ENCODE measurements at places on chromosomes 16 and 17.

DNA sequence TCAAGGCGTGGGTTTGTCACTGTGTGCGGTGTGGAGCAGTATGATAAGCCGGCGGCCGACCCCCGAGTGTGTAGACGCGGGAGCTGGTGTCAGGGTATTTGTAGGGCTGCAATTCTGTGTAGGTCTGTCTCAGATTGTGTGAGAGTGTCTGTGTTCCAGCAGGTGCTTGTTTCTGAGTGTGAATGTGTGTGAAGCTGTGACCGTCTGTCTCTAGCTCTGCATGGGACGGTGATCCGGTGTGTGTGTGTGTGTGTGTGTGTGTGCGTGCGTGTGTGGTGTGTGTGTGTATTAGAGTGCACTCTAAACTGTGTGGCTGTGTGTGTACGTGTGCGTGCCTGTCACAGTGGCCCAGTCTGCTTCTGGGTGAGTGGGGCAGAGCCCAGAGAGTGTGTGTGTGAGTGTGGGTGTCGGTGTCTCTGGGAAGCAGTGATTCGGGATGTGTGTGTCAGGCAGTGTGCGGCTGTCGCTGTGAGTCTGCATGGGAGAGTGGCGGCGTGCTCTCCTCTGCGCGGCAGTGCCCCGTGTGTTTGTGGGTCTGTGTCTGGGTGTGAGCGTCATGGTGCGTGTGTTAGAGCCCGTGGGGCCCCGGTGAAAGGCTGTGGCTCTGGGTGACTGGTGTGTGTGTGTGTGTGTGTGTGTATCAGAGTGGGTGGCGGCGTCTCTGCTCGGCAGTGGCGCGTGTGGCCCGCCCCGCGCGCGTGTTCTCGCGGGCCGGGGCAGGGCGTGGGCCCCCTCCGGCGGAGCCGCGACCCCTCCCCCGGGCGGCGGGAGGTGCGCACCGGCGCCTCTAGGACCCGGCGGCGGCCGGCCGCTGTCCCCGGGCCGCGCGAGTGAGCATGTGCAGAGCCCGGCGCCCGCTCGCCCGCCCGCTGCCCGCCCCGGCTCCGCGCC is at the start of gene WSCD1:
Gene WSCD1, plus strand, starts transcription at position 841 of the 891 bp plus-strand sequence. CDS start 10,280 bp downstream, outside the sequence.
- no peak for DNase-seq

- DNase-seq = no peak
Observed at GRCh38 chr17:28572259-28573039, 1.1 kb upstream of the PIGS start.

- no peak for DNase-seq
Observed at GRCh38 chr16:66255647-66256046, 110.8 kb upstream of the CDH5 start.

GRCh38 chr17:17661834-17662385 is 19.3 kb upstream of the RAI1 start:
- no peak for DNase-seq

DNA sequence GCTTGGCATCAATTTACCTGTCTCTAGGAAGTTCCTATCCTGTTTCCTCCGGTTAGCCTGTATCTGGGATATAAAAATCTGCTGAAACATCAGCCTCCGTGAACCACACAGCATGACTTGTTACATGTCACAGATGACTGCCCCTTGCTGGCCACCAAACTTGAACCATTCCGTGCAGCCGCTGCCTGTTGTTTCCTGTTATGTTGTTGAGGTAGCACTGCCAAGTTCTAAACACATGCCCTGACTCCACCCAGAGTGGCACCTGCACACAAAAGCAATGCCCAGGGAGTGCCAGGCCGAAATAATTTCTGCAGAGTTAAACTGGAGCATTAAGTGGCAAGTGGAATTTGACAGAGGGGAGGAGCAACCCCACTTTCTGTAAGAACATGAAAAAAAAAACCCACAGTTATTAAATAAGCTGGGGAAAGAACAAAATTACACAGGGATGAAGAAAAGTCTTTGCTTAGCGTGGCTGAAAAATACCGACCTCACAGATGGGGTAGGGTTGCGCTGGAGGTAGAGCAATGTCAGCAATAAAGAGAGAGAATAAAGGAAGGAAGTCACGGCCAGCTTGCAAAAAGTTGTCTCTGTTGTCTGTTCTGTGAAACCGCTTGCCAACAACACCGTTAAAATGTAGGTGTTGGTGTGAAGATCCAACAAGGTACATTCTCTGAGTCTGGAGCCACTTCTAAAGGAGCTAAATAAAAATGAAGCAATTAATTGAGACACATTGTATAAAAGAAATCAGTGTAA is 174.6 kb upstream of the CDH13 start:
- no peak for DNase-seq

GRCh38 chr17:1315891-1316403 is 36.5 kb downstream of the TRARG1 start:
- no peak for DNase-seq

GRCh38 chr17:36705283-36705795 is 104.0 kb downstream of the MRM1 start:
- DNase-seq = no peak

GRCh38 chr17:79700592-79700991 is 30.2 kb upstream of the ENPP7 start:
- DNase-seq = no peak

GRCh38 chr16:66590322-66590721 is 11.1 kb downstream of the CMTM2 start:
- no peak for DNase-seq

GRCh38 chr16:138049-138417 is 440 bp downstream of the NPRL3 start:
- DNase-seq = no peak

GRCh38 chr17:28737770-28738679 is 5.8 kb upstream of the TRAF4 start:
- DNase-seq = no peak

- no peak for DNase-seq
Observed at GRCh38 chr17:33954597-33954996, 300.5 kb upstream of the CCL2 start.

DNA sequence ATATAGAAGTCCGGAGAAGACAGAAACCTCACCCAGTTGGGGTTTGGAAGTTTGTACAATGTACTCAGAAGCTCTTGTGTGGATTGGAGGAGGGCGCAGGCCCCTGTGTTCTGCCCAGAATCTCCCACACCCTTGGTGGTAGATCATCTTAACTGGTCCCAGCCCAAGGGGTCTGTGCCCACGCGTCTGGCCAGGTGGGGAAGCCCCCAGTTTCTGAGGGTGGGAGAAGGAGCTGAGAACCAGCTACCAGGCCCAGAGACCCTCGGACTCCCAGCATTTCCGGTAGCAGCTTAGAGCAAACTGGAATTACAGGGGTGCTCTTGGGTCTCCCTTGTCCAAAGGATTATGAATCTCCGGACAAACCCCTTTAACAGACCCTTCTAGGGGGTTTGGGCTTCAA is 2.3 kb upstream of the PPP1R9B start:
- DNase-seq = no peak

DNA sequence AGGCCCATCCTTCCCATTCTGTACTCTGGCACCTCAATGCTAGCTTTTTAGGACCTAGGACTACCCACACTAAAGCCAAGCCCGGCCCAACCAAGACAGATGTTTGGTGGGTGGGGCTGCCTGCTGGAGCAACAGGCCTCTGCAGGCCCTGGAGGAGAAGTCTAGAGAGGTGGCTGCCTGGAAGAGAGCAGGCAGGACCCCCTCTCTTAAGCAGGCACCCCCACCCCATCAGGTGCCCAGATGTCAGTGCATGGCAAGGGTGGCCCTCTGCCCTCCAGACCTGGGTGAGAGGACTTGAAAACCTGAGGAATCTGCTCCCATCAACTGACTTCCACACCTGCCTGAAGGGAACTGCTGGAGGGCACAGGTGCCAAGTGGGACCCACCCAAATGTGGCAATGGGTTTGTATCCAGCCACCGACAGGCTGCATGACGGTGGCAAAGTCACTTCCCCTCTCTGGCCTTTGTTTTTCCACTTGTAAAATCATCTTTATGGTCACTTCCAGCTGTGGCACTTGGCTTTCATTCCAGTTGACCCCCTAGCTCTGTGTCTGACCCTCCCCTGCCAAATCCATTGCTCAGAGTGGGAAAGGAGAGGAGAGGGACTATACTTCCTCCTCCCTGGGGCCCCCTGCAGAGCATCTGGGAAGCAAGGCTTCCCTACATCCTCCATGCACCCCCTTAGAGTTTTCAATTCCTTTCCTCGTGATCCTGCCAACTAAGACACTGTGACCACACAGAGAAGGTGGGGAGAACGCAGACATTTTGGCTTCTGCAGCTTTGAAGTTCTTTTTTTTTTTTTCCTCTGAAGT is 1.7 kb upstream of the STAT5A start:
- peak; percentile 16 for DNase-seq

DNA sequence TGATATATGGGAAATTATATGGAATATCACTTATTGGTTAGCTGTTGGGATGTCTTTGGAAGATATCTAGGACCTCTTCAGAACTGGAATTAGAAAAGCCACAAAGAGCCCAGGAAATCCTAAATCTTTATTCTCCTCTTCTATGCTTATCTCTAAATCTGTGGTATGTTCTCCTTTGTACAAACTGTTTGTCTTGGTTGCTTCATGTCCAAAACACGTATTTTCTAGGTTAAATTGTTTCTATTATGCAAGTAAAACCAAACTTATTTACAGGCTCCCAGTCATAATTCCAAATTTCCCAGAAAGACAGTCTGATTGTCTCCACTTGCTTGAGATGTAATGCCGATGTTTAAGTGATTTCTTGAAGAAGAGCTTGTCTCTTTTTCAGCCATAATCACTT is 650.9 kb downstream of the CDH11 start:
- no peak for DNase-seq

- DNase-seq = no peak
Observed at GRCh38 chr17:76189247-76189646, 48.2 kb upstream of the FOXJ1 start.

DNA sequence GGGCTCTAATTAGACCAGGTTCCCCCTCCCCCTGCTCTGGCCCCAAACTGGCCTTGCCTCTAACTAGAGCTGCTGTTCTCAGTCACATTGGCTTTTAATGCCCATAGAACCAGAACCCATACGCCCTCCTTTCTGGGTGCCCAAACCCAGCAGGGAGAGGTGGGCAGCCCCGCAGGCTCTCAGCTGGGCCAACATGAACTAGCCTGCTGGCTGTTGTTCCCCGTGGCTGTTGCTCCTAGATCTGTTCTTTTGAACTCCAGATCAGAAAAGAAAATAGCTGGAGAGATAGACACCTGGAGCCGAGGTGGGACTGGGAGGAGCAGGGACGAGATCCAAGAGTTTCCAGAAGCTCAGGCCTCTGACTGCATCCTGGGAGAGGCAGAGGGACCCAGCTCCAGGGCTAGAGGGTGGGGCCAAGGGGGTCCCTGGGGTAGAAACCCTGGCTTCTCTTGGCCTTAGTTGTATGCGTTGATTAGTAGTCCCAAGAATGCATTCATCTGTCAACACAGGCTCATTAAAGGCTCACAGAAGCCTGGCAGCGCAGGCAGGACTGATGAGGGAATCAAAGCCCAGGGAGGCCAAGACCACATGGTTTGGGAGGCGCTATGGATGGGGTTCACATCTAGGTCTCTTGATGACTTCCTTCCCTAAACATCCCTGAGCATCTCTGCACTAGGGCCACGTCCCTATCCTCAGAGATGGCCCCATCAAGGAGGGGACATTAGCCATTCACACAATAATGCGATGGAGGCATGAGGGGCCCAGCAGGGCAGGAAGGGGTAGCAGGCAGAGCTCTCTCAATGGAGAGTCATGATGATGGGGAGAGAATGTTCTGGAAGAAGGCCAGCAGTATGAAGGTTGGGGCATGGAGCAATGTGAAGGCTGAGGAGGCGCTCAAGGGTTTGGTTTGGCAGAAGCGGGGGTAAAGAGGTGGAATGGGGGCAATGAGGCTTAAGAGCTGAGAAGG is 1.3 kb upstream of the CPSF4L start:
- no peak for DNase-seq

GRCh38 chr17:37240381-37240780 is 135.4 kb upstream of the C17orf78 start:
- DNase-seq = no peak

DNA sequence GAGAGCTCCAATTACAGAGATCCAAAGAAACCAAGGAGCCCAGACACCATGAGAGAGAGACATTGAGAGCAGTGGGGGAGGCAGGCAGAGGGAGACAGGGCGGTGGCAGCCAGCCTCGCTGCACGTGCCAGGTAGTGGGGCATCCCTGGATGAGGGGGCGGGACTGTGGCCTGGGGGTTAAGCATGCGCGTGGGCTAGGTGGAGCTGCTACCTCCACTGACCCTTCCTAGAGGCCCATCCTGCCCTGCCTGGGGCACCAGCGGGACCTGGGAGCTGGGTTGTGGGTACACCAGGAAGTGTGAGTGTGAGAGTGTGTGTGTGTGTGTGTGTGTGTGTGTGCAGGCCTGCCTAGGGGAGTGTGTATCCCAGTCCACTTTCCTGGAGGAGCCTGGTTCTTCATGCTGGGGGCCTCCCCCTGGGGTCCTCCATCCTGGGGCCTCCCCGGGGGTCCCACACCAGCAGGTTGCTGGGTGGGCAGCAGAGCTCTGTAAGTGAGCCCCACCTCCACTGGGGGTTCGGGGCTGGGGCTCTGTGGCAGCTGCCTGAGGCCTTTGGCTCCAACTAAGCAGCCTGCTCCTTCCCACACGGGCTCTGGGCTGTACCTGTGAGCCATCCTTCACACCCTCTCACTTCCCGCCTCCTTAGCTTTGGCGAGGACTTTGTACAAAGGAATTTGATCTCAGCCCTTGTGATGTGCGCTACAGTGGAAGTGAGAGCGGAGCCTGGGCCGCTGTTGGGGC is 127.4 kb downstream of the IRF8 start:
- DNase-seq = no peak

- peak; percentile 60 for DNase-seq
Observed at GRCh38 chr17:6608321-6608720, 32.2 kb downstream of the KIAA0753 start.

DNA sequence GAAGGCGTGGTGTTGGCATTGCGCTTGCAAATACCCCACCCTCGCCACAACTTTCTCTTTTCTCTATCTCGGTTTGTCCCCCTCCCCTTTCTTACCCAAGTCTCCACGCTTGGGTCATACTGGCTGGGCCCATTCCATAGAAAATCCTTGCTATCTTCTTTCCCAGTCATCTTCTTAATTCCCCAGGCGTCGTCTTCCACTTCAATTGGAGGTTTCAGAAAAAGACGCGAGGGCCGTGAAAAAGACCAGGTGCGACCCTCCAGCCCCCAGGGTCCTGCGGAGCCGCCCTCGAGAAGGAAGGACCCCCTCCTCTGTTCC is 8.3 kb downstream of the IRX5 start:
- DNase-seq = no peak

DNA sequence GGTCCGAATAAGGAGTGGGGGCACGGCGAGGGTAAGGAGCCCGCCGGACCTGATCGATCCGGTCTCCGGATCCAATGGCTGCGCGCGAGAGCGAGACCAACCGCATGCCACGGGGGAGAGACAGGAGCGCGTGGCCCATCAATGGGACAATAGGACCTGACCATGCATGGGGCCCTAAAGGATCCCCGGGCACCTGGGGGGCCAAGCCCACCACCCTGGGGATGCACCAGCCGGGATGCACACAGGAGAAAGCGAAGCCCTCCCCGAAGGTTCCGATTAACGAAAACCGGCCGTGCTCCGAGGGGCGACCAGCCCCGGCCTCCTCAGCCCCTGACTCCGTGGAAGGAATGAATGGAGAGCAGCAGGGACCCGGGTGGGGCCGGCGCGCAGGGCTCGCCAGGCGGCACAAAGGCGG is 525 bp downstream of the JPT1 start:
- DNase-seq = no peak

GRCh38 chr17:63596856-63597586 is 3.7 kb upstream of the TACO1 start:
- no peak for DNase-seq

GRCh38 chr17:47792457-47792856 is 29.1 kb downstream of the OSBPL7 start:
- no peak for DNase-seq
